ENCODE measurements at places on chromosomes 4 and X.

GRCh38 chrX:22699581-22700091 is 300.1 kb upstream of the DDX53 start:
- DNase-seq, result no peak

DNA sequence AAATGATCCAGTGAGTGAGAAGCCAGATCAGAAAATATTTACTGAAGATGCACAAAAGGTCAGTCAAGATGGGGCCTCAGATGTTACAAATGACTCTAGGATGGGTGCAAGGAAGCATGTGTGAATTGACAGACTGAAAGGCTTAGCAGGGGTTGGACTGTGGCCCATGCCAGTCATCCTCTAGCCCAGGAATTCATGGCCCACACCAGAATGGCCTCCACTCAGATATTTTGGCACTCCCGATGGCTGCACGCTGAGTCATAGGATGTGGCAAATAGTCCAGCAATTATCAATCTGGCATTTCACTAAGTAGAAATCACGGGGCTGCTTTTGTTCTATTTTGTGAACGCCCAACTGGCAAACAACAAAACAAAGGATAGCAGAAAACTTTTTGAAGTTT is 406.5 kb downstream of the IQCM start:
- DNase-seq, result no peak

DNA sequence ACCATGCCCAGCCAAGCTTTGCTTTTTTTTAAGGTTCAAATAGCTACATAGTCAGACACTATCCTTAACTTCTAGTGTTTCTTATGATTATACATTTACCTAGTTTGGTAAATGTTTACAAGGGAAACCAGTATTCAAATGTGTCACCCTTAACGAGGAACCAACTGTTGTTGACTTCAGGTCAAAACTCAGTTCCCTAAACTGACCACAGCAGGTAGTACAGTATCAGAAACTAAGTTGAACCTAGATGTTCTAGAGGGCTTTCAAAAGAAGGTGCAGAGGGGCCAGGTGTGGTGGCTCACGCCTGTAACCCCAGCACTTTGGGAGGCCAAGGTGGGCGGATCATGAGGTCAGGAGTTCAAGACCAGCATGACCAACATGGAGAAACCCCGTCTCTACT is 11.3 kb downstream of the GPC4 start:
- no peak for DNase-seq

DNA sequence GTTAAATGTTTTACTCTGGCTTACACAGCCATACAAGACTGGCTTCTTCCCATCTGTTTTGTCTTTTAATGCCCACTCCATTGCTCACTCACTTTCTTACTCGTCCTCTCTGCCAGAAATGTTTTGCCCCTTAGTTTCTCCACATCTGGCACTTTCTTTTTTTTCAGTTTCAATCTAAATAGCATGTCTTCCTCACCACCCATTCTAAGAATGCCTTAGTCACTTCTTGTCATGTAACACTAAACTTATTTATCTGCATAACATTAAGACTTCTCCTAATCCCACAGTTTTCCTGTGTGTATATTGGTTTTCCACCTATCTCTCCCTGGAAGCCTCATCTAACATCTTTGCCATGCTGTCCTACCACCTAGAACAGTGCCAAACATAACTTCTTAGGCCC is 119.3 kb downstream of the ADAMTS3 start:
- no peak for DNase-seq

- no peak for DNase-seq
These were observed 72.0 kb downstream of the TMEM144 start for GRCh38 chr4:158282252-158282651.

- DNase-seq, result no peak
These were observed 13.1 kb downstream of the HPF1 start for GRCh38 chr4:169744601-169745000.

DNA sequence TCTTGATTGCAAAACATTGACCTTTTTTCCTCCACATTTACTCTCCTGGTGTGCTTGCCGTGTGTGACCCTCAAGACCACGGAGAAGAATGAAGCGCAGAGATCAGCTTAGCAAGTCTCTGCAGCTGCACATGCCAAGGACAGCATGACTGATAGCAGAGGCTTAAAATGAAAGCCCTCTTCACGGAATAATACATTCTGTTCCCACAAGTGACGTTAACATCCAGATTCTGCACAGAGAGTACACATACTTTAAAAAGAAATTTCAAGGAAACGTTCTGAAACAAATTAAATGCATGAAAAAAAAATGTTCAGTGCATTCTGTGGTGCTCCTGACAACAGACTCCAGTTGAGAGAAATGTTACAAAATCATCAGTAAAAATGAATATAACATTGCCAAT is 60.9 kb downstream of the SLC7A11 start:
- DNase-seq, result no peak

DNA sequence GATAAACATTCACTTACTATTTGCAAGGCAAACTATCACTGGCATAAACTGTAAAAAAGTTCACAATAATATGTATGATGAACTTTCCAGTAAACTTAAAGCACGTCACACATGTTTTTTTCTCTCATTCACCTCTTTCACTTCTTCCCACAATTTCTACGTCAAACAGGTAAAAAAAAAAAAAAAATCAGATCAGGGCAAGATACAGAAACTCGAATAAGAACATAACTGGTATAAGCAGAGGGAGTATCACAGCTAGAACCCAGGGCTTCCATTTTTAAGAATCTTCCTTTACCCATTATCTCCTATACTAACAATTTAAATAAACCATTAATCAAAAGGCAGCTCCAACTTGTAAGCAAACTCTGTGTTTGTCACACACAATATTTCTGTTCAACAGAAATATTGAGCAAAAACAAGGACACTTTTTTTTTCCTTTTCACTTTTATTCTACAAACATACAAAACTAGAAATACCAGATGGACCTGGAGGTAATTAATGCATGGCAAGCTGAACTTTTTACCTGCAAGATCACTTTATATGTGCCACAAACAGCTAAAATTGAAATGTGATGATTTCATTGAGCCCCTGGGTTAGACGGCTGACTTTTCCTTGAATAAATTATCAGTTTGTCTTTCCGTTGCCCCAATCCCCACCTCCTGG is 47.5 kb upstream of the NSUN7 start:
- no peak for DNase-seq

- DNase-seq, result no peak
These were observed 516 bp upstream of the COX18 start for GRCh38 chr4:73070074-73070390.

DNA sequence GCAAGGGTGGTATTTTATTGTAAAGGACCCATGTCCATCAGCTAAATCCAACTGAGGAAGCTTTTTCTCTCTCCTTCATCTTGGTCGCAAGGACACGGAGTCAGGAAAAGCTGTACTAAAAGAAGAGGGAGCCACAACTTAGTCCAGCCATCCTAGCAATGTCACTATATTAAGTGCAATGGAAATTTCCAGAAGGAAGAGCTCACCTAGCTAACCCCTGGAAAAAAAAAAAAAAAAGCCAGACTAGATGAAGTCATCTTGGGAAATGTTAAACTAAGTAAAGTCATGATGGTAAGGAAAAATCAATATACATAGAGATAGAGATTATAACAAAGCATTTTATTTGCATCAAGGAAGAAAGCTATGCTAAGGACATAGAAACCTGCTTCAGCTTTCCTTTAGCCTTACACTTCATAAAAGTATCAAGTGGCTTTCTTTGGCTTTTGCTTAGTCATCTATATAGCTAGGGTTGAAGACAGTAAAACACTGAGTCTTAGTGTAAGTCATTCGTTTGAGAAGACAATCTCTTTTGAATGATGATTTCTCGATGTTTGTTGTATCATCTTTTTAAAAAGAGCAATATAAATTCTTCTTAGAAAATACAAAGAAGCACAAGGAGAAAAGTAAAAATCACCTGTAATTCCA is 18.6 kb upstream of the CA5B start:
- DNase-seq, result no peak

- no peak for DNase-seq
These were observed 152.9 kb downstream of the PTTG2 start for GRCh38 chr4:38113132-38113531.

DNA sequence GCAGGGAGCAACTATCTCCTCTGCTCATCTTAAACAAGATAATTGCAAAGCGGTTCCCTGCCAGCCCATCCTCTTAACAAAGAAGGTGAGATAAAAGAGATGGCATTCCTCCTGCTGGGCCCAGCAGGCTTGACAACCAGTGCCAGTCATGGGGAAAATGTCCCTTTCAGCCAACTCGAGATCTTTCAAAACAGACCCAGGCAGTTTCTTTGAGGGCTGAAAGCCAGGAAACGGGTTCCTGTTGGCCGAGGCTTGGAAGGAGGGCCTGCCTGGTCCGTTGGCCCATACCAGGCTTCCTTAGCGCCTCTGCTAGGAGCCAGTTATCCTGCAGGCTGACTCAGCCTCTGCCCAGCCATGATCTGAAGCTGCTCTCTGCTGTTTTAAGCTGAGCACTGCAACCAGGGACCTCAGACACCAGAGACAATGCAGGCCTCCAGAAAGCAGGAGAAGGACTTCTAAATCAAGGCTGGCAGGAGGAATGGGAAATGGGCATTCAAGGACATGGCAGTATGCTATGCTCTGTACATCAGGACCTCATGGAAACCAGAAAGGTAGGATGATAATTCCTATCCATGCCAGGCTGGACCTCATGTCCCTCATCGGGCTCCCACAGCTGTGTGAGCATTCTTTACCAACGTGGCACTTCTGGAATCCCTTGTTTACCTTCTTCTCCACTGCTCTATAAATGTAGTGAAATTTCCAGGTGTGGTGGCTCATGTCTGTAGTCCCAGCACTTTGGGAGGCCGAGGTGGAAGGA is 42.4 kb upstream of the SLC2A9 start:
- DNase-seq, result peak; percentile 84

- DNase-seq, result no peak
These were observed 390.6 kb downstream of the GPM6A start for GRCh38 chr4:175421506-175421905.

DNA sequence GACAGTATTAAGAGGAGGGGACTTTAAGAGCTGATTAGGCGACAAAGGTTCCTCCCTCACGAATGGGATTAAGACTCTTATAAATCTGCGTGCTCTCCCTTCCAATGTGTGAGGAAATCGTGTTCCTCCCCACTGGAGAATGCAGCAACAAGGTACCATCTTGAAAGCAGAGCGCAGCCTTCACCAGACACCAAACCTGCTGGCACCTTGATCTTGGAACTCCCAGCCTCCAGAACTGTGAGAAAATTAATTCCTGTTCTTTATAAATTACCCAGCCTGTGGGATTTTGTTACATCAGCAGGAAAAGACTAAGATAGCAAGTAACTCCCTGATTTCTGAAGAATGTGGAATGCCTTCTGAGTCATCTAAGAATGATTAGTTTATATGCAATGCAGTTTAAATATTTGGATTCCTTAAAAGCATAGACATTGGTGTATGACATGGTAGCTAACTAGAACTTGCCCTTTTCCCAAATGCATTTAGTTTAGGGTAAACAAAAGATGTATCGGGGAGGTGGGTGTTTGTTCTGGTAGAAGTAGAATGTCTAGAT is 86.1 kb downstream of the USP46 start:
- no peak for DNase-seq

DNA sequence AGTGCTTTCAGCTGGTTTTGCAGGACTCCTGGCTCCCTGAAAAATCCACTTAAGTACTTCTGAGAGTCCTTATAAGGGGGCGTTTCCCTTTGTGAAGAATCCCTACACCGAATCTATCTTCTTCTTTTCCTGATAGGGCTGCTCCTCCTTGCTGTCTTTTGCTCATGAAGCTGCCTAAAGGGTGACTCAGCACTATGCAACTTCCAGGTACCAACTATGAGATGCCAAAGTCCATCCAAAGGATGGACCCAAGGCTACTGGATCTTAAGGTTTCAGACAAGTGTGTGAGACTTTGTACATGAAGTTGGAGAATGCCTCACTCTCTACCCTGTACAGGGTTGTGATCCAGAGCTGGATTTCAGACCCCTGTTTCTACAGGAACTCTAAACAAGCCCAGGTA is 485.0 kb upstream of the FAT1 start:
- no peak for DNase-seq

DNA sequence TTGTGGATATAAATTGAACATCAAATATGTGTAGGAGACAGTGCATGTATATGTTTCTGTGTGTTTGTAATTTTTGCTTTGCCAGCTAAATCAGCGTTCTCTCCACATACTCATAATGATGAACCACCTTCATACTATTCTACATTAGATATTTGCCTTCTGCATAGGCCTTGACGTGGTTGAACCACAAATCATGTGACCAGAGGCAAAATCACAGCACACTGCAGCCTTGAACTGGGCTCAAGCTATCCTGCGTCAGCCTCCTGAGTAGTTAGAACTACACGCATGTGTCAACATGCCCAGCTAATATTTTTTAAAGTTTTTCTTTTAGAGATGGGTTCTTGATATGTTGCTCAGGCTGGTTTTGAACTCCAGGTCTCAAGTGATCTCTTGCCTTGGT is 9.5 kb downstream of the UBQLN2 start:
- DNase-seq, result no peak

GRCh38 chr4:154140869-154141268 is 350.7 kb downstream of the DCHS2 start:
- DNase-seq, result no peak

- DNase-seq, result no peak
These were observed 941 bp downstream of the CCKAR start for GRCh38 chr4:26489101-26489985.

DNA sequence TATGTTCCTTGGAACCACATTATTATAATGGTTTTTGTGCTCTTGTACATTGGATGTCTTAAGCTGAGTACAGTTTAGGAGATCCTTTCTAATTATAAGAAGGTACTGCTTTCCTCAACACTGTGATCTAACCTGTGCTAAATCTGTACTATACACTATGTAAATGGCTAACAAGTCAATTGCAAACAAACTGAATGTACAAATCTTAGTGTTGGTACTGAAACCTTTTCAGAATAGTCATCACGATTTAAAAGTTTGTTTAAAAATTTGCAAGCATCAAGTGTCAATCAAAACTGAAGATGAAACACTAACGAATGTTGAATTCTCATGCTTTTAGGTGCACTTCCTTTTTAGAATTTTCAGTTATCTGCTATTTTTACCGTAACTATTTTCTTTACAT is 2090.4 kb upstream of the TENM3 start:
- no peak for DNase-seq

- no peak for DNase-seq
These were observed 256.9 kb upstream of the TEX13A start for GRCh38 chrX:105477351-105477750.

- DNase-seq, result no peak
These were observed 74.2 kb downstream of the CYTL1 start for GRCh38 chr4:4945021-4945420.

DNA sequence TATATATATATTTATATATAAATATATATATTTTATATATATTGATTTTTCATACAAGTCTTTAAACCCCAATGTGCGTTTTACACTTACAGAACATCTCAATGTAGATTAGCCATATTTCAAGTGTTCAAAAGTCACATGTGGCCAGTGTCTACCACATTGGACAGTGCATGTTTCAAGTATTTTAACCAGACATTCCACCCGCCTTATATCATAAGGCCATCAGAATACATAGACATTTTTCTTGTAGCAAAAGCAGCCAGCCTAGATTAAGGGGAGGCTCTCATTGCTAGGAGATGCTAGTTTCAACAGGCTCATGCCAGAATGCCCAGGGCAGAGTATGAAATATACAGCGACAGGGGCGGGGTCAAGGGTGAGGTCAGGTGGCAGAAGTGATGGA is 202.0 kb downstream of the NR3C2 start:
- no peak for DNase-seq
